ENCODE measurements at places on chromosomes 13 and 19.
A peak's percentile ranks its signal among the peaks of the same experiment; 100 is the strongest.

- DNase-seq = no peak
These were observed 130.0 kb downstream of the CYSLTR2 start for GRCh38 chr13:48783695-48784230.

- DNase-seq = peak; percentile 16
These were observed 750 bp downstream of the RAB20 start for GRCh38 chr13:110560601-110561343.

GRCh38 chr19:10510301-10510802 lies 6.9 kb downstream of the S1PR5 start:
- DNase-seq = no peak

DNA sequence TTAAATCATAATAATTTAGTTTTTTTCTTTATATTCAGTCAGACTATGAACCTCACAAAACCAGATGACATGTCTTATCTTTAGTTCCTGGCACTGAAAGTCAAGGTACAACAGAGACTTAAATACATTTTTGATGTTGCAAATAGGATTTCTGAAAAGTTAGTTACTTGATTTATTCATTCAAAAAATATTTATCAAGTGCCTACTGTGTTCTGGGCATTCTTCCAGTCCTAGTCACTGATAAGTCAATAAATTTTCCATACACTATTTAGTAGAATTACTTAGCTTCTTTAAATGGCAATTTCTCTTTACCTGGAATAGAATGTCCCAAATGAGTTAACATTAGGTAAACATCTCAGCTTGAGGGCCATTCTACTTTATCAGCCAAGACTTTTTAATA lies 938.3 kb upstream of the PCDH9 start:
- no peak for DNase-seq

- peak; percentile 98 for DNase-seq
These were observed 25.7 kb downstream of the SH3GL1 start for GRCh38 chr19:4374498-4375163.

DNA sequence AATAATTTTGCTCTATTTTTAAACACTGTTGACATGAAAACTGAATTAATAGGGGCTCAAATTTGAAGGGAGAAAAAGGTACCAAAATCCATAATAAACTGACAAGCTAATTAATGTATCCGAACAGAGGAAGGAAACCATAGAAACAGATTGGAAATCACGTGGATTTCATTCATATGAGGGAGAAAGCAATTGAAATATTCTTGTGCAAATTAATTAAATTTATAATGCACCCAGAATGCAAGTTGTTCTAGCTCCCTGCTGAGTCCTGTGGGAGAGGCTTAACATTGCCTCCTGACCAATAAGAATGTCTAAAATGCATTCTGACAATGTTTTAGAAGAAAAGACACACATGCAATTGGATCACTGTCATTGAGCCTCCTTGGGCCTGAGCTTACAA lies 17.7 kb upstream of the SERPINE3 start:
- no peak for DNase-seq

DNA sequence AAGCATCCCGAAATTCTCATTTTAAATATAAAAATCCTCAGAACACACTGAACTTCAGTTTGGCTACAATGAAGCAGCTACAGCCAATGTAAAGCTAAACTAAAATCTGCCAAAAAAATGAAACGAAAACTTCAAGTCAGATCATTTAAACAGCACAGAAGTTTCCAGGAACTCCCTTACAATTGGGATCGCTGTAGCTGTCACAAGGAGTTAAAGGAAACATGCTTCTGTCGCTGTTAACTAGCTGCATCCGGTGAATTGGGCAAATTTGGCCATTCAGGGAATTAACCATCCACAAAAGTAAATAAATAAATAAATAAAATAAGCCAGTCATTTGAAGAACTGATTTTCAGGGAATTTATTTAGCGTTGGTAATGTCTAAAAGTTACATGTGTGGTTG lies 77.0 kb upstream of the PEG3 start:
- no peak for DNase-seq

Data from foreskin fibroblast (primary cell).